ENCODE measurements at places on chromosomes 7 and 10.

DNA sequence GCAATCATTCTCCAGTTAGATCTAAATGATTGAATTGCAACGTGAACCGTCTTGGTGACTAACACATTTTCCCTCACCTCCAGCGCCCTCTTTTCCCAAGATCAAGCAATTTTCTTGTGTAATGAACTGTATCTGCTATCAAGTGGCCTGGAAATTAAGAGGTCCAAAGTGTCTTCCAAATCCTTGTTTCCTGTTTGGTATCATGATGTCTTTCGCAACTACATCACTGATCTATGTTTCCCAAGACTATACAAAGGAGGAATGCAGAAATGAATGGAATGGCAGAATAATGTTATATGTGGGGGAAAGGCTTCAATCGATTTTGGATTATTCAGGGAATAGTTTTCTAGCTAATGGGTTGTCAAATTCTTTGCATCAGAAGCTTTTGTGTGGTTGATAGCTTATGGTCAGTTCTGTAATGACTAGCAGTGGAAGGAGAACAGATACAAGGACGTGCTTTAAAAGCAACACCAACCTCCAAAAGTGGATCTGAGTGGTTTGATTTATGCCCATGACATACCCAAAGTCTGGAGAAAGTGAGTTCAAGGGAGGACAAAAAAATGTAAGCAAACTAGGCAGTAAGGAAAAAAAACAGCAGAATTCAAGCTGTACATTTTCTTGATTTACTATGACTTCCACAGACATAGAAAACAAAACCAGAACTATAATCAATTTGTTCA is 14.6 kb upstream of the ZEB1 start:
- DNase-seq: no peak

DNA sequence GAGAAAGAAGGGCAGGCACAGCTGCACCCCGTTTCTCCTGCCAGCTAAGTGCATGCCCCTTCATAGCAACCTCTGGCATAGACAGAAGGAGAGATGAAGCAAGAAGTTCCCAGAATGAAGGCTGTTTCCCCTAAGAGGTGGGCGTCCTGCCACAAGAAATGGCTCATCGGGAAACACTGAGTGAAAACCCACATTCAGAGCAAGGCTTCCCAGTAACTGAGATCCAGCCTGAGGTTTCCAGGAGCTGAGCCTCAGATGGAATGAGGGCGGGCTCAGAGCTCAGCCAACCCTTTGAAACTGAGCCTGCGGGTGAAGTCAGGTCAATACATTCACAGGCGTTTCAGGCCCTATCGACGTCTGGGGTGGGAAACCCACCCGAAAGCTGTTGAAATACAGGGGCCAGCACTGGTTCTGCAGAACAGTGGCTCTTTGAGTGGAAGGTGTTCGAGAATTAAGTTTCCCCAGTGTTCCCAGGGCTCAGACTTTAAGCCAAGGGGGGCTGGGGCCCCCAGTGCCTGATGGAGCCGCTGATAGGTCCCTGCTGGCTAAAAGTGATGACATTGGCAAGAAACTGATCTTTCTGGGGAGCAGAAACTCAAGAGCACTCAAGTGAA is 510.2 kb downstream of the RPS24 start:
- no peak for DNase-seq

DNA sequence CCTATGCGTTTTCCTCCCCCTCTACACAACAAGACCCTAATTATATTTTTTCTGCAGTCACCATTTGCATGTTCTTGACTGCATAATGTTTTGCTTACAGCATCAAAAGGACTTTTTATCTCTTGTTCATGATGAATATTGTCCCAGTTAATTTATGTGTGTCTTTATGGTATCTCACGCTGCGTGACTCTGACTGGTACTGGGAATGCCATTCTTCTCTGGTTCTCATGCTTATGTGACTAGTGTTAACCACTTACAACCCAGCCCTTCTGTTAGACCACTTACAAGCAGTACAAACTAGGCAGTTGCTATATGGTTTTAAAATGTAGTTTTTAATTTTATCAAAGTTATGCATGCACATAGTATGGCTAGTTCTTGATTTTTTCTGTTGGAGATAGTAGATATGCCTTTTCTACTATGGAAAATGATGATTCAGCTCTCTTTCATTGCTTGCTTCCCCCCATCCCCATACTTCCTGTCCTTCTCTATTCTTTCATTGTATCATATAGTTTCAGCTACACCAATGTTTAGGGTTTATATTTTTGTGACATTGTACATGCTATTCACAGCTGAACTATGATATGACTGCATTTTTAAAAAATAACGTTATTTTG is 24.9 kb downstream of the BZW2 start:
- no peak for DNase-seq

- no peak for DNase-seq
Observed at GRCh38 chr10:87819289-87819585, 1.2 kb upstream of the ATAD1 start.

DNA sequence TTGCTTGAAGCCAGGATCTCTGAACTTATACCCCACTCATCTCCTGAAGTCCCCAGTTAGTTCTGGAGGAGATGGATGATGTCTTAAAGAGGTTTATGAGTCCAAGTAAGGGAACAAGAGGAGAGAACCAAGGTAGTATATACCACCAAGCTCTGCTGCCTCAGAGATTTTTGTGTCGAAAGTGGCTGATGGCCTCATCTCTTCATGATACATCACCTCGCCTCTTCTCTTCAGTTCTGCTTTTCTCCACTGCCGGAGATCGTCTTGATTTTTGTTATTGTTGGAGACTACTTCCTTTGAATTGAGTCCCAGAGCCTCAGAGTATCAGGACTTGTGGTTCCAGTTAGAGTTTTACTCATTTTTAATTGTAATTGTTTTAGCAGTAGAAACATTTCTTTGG is 1.9 kb downstream of the VTI1A start:
- DNase-seq: no peak

DNA sequence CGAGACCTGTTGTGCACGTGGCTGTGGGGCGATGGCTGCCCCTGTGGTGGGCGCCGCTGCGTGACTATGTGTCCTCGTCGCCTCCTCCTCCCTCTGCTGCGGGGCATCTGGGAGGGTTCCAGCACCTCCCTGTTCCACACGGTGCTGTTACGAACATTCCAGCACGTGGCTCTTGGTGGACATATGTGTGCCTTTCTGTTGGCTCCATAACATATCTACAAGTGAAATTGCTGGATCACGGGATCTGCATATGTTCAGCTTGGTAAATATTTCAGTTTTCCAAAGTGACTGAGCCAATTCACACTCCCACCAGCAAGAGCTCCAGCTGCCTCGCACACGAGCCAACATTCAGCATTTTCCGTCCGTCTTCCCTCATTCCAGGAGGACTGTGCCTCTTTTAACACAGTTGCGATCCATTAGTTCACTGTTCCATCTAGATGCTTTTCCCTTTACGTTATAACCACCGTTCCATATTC is 25.1 kb downstream of the SNX8 start:
- no peak for DNase-seq

GRCh38 chr10:66931340-66931948 is 5.6 kb downstream of the LRRTM3 start:
- DNase-seq: no peak

GRCh38 chr10:50456719-50457118 is 167.0 kb downstream of the SGMS1 start:
- DNase-seq: no peak

DNA sequence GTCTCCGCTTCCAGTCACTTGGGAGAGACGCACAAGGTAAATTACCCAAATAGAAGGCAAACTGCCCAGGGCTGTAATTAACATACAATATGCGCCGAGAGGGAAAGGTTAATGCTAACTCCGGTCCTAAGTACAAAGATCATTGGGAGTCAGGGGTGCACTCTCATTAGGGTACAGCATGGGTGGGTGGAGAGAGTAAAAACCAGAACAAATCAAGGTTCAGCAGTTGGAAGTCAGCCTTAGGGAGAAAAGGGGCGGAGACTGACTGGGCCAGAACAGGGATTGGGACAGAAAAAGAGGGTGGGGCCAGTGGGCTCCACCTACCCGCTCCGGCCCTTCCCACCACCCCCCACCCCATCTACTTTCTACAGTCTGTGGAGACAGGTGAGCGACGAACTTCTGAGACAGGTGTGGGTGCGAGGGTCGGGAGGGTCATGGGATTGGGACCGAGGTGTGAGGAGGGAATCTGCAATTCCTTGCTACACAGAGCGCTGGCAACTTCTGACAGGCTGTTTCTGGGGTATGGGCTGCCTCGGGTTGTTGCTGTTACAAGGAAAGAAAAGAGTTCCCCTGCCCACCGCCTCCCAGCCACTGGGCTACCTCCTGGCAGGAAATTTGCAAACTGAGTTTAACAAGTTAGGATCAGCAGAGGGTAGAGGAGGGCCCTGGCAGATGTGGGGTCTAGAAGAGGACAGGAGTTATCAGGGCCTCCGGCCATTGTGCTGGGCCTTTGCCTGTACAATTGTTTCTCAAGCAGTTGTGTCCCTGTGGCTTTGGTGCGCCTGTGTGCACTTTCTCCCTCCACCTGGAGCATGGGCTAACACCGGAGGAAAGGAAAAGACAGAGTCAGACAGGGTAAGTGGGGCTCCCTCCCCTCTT is at the start of gene TMEM139:
TMEM139 (plus strand) TSS at position 368 of the 879 bp plus-strand sequence. CDS start 1,000 bp downstream, outside the sequence.
- no peak for DNase-seq

DNA sequence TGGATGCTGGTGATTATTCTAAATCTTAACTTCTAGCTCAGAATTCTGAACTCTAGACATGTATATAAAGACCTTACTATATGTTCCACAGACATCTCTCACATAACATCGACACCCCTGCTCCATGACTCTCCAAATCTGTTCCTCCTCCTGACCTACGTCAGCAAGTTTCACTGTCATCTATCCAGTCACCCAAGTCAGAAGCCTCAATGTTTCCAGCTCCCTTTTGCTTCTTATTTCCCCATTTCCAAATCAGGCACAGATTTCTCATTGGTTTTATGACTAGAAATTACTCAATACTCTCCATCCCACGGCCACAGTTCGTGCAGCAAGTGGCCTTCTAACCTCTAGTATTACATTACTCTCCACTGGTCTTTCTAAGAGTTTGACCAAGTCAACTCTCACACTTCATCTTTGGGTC is 28.5 kb downstream of the EPC1 start:
- DNase-seq: no peak

- DNase-seq: no peak
Observed at GRCh38 chr7:148182264-148182663, 408.3 kb upstream of the C7orf33 start.

- DNase-seq: no peak
Observed at GRCh38 chr7:67758551-67758950, 761.9 kb downstream of the TYW1 start.

GRCh38 chr10:23338886-23339285 is 5.7 kb downstream of the C10orf67 start:
- no peak for DNase-seq

DNA sequence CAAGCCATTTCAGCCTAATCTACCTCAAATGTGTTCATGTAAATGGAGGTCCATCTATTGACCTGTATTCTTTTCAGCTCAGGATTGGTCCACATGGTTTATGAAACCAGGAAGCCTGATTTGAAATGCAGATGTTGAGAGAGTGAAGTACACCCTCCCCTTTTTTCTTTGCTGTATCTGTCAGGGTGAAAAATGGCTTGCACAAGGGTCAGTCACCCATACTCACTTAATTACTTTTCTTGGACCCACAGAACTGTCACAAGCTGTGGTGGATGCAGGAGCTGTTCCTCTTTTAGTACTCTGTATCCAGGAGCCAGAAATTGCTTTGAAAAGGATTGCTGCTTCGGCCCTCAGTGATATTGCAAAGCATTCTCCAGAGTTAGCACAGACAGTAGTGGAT is 41.2 kb downstream of the SPAG6 start:
- no peak for DNase-seq

GRCh38 chr10:85638797-85639196 is 727.8 kb downstream of the GRID1 start:
- no peak for DNase-seq

- no peak for DNase-seq
Observed at GRCh38 chr7:15686295-15686956, at the start of gene MEOX2. TSS of gene MEOX2 (minus strand) at chr7:15686683. CDS start at chr7:15686402, 281 bp downstream.

GRCh38 chr10:92024700-92025099 is 101.1 kb downstream of the BTAF1 start:
- DNase-seq: no peak

DNA sequence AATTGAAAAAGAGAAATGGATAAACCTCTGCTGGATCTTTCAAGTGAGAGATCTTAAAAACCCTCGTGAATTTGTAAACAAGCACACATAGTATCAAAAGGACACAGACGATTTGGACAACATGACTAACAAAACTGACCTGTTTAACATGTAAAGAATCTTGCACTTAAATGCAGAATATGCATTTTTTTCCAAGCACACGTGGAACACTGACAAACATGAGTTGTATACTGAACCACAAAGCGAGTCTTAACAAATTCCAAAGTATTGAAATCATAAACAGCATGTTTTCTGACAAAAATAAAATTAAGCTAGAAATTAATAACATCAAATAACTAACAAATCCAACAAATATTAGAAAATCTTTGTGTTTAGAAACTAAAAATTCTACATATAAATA is 65.0 kb upstream of the ZNF746 start:
- DNase-seq: no peak

GRCh38 chr10:80662429-80663261 is 124.9 kb downstream of the SH2D4B start:
- peak; percentile 40 for DNase-seq

DNA sequence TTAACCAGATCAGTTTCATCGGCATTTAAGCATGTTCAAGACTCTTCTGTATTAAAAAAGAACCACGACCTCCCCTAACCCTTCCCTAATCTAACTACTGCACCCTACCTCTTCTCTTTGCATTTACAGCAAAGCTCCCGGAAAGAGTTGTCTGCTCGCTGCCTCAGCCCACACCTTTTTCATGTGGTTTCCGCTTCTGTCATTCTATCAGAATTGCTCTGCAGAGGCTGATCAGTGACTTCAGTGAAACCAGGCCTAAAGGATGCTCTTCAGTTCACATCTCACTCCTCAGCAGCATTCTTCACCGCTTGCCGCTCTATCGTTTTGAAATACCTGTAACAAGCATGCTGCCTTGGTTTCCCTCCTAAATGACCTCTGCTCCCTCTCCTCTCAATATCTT is 160.9 kb downstream of the SDK1 start:
- peak; percentile 29 for DNase-seq

- no peak for DNase-seq
Observed at GRCh38 chr7:79489371-79489770, 35.9 kb upstream of the MAGI2 start.

DNA sequence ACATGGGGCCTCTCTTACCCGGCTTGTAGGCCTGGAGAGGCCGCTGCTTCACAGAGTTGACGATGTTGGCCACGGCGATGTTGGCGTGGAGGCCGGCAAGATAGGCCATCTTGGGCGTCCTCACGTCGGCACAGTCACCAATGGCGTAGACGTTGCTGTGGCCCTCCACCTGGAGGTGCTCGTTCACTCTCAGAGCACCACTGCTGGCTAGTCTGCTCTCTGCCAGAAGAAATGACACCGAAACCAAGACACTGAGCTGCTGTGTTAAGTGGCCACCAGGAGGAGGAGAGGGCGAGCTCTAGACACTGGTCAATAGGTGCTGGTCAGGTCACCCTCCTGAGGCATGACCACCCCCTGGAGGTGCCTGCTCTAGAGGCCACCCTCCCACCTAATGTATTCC is 17.7 kb downstream of the AIFM2 start:
- DNase-seq: no peak

- no peak for DNase-seq
Observed at GRCh38 chr7:36037121-36037662, 115.9 kb upstream of the EEPD1 start.
